ENCODE measurements at places on chromosomes 16 and 17. TPM values are rescaled to one million over a fixed set of nuclear protein-coding genes. Genes with fewer than 3 reads are reported as not detected.

- no peak for DNase-seq
Observed at GRCh38 chr17:73711184-73711583, 66.9 kb upstream of the SDK2 start.

The SEPTIN12 gene
- total RNA-seq, result not detected

DNA sequence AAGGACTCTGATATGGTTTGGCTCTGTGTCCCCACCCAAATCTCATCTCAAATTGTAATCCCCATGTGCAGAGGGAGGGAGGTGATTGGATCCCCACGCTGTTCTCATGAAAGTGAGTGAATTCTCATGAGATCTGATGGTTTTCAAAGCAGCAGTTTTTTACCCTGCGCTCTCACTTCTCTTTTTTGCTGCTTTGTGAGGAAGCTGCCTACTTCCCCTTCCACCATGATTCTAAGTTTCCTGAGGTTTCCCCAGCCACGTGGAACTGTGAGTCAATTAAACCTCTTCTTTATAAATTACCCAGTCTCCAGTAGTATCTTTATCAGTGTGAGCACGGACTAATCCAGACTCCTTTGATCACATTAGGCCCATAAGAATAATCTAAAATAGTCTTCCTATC is 719.7 kb upstream of the CDH8 start:
- DNase-seq, result no peak

- peak; percentile 11 for DNase-seq
Observed at GRCh38 chr16:76932541-76933211, 258.3 kb upstream of the MON1B start.

DNA sequence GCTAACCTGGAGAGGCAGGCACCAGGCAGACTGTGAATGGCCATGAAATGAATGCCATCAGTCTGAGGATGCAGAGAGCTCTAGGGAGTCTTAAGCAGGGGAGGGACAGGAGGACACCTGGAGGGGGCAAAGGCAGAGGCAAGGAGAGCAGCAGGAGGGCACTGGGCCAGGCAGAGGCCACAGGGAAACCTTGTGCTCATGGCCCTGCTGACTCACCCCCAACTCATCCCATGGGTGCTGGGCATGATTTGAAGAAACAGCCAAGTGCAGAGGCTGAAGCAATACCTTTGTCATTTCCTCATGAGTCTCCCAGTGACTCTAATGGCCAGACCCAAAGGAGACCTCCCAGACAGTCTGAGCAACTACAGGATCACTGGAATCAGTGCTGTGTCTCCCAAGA is 141.4 kb downstream of the TMEM132E start:
- peak; percentile 94 for DNase-seq

The SDR42E2 gene
- total RNA-seq, result not detected

The KRT14 gene
- total RNA-seq, result not detected

DNA sequence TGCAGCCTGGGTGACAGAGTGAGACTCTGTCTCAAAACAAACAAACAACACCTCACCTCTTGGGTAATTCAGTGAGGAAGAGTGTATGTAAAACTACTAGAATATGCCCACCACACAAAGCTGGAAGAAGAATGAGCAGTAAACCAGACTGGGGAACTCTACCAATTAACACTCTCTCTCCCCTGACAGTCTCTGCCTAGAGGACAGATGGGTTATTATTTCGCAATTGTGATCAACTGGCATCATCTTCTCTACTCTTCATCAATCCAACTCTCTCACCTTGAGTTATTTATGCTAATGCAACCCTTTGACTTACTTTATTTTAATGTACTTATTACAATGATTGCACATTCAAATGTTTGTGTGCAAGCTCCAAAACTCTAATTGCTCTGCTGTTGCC is 205.6 kb downstream of the XYLT1 start:
- DNase-seq, result no peak

DNA sequence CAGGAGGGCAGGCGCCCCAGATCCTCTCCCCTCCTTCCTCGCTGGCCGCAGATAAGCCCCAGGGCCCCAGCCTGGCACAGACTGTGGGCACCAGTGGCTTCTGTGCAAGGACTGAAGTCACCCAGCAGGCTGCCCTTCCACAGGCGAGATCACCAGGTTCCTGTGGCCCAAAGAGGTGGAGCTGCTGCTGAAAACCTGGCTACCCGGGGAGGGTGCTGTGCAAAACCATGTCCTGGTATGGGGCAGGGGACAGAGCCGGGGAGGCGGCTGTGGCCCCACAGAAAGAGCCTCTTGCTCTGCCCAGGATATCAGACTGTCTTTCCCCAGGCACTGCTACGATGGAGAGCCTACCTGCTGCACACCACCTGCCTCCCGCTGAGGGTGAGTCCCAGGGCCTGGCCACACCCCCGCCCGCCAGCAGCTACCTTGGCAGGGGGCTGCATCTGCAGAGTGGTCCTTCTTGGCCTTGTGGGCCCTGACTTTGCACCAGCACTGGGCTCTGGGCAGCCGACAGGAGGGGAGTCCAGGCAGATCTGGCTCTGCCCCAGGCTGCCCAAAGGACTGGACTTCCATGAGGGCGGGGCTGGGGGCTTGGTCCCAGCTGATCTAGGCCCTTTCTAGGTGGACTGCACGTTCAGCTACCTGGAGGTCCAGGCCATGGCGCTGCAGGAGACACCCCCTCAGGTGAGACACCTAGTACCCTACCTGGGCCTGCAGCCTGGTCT is 615 bp downstream of the CARMIL2 start:
- DNase-seq, result no peak

The RPRML gene
- total RNA-seq, result 0.07 TPM

The ADAMTS18 gene
- 0.03 TPM for total RNA-seq

DNA sequence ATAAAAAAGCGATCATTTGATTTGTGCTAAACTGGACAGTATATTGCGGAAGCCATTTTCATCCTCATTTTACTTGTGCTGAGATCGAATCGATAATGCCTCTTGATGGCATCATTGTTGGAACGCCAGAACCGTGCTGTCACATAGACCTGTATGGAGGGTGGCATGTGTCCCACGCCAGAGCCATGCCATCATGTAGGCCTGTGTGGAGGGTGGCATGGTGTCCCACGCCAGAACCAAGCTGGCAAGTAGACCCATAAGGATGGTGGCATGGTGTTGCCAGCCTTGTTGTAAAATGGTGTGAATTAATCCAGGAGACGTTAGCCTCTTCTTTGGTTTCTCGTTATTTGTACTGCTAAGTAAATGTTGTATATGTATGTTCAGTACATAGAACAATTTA is 222.7 kb upstream of the CHMP6 start:
- DNase-seq, result no peak

The VMO1 gene
- not detected for total RNA-seq

DNA sequence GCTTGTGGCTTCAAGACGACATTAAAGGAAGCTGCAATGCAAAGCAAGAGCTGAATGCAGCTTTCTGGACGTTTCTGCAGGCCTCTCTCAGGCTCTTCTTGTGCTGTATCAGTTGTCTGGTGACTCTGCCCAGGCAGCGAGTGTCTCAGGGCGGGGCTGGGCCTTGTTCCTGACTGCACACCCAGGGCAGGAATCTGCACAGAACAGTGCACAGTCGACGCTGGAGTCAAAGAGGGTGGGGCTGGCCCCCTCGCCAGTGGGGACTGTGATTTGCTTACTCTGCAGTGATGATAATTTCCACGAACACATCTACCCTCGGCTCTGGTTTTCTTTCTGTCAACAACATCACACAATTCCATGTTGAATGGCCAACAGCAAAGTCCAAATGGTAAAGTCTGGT is 60.7 kb downstream of the IRF8 start:
- DNase-seq, result no peak

DNA sequence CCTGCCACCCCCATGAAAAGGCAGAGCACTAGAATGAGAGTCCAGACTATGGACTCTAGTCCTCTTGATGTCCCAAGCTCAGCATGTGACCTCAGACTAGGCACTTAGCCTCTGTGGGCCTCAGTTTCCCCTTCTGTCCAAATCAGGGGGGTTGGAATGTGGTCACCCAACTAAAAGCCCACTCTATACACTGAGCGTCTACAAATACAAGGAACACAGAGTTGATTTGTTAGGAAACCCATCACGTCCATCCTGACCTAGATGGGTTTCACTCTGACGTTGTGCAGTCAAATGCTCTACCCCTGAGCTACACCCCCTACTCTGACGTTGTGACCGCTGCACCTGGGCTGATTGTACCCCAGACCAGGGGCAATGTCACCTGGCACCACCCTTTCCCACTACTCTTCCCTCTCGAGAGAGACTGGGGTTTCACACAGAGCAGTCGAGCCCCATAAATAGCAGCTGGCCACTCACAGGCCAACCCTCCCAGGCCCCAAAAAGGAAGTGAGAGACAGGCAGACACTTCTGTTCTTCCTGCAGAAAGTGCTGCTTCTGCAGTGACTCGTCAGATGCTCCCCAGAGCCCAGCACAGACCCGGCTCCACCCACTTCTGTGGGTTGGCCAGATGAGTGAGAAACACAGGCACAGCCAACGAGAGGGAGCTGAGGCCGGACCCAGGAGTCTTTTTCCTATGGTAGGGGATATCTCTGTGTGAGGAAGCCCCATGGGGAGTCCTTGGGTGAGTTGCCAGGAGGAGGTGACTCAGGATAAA is 16.1 kb upstream of the TNFRSF13B start:
- DNase-seq, result peak; percentile 89

The FBXO47 gene
- total RNA-seq, result not detected

- no peak for DNase-seq
Observed at GRCh38 chr16:80725566-80726162, 78.7 kb downstream of the CDYL2 start.

DNA sequence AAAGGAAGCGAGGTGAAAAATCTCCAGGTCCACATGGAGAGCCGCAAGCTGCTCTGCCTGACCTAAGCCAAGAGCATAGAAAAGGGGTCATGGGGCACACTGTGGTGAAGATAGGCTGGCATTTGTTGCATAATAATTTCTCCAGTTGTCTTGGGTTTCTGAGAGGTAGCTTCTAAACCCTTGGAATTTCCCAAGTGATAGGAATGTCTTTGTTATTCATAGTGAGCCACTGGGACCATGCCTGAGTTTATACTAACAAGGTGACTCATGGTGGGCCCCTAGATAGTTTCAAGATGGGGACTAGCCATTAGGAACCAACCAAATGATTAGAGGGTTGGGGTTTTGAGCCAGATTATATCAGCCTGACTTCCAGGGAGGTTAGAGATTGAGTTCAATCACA is 25.6 kb downstream of the SOST start:
- peak; percentile 79 for DNase-seq

DNA sequence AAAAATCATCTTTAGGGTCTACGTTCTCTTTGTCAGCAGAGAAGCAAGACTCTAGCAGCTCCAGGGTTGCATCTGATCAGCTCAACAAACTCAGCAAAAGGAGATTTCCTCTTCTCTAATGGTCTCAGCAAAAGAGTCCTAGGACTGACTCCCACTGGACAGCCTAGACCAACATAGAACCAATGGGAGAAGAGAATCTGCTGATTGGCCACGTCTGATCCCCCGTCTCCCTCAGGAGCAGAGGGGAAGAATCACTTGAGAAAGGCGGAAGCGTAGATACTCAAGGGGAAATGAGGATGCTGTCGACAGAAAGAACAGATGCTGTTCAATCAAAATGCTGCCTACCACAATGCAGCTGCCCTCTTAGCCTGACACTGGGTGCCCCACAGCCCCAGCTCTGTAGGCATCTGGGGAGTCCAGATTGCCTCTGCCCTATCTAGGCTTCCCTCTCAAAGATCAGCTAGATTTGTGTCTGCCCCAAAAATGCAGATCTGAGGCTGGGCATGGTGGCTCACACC is 31.5 kb upstream of the EMP2 start:
- no peak for DNase-seq

DNA sequence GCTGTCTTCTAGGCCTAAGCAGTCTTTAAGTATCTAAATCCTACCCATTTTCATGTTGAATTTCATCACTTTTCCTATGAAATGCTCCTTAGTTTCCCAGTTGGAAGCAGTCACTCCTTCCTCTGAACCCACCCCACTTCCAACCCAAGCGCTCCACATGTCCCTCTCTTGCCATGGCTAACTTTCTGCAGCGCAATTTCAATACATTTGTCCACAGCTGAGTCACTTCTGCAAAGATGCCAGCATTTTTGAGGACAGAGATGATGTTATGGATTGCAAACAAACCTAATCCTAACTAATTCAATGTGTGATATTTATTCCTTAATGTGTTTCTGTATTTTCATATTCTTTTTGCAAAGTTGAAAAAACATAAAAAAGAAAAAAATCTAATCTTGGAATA is 71.7 kb downstream of the HLF start:
- DNase-seq, result no peak

DNA sequence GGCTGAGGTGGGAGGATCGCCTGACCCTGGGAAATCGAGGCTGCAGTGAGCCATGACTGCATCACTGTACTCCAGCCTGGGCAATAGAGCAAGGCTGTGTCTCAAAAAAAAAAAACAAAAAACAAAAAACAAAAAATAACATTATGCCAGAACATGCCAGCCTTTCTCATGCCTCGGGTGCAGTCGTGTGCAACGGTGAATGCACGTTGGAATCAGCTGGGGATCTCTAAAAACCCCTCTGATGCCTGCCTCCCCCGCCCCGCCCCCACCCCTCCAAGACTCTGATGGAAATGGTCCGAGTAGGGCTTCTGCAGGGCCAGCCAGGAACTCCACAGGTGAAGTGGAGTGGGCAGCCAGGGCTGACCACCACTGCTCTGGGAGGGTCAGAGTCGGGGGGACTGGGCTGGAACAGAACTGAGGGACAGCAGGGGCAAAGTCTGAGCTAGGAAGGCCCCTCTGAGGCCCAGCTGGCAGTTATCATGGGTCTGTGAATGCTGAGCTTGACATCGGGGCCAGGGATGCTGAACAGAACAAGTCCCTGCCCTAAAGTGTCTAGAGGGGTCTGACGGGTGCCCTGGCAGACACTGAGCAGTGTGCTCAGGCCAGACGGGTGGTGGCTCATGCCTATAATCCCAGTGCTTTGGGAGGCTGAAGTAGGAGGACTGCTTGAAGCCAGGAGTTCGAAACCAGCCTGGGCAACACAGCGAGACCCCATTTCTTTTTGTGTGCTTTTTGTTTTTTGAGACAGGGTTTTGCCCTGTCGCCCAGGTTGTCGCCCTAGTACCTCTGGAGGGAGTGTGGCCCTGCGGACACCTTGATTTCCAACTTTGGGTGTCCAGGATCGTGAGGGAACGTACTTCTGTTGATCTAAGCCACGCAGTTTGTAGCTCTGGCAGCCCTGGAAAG is 193.4 kb upstream of the GSE1 start:
- DNase-seq, result no peak

DNA sequence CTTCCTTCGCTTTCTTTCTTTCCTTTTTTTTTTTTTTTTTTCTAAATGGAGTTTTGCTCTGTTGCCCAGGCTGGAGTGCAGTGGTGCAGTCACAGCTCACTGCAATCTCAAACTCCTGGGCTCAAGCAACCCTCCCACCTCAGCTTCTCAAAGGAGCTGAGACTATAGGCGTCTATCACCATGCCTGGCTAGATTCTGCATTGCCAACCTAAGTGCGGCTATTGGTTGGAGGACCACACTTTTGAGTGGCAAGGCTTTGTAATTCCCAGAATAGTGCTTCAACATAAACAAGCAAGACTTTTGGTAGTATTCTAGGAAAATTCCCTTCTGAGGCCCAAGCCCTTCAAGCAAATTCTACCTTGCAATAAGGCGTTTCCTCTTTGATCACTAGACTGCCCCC is 107.8 kb downstream of the YPEL2 start:
- no peak for DNase-seq

- no peak for DNase-seq
Observed at GRCh38 chr16:49505556-49505955, 132.0 kb downstream of the C16orf78 start.
